Stimulated activated CD4-positive, alpha-beta T cell treated with anti-CD3 and anti-CD28 coated beads, Interleukin-1b, Interleukin-23, amount 100 ng/mL, for 48 hours (primary cell): ENCODE measurements at places on chromosomes 1 and 21.
A peak's percentile ranks its signal among the peaks of the same experiment; 100 is the strongest.

- no peak for DNase-seq
Measured at GRCh38 chr1:84691122-84691783, 992 bp upstream of the SSX2IP start.

- no peak for DNase-seq
Measured at GRCh38 chr1:32746130-32746529, 43.6 kb upstream of the SYNC start.

- no peak for DNase-seq
Measured at GRCh38 chr1:217715681-217716080, 84.5 kb downstream of the SPATA17 start.

DNA sequence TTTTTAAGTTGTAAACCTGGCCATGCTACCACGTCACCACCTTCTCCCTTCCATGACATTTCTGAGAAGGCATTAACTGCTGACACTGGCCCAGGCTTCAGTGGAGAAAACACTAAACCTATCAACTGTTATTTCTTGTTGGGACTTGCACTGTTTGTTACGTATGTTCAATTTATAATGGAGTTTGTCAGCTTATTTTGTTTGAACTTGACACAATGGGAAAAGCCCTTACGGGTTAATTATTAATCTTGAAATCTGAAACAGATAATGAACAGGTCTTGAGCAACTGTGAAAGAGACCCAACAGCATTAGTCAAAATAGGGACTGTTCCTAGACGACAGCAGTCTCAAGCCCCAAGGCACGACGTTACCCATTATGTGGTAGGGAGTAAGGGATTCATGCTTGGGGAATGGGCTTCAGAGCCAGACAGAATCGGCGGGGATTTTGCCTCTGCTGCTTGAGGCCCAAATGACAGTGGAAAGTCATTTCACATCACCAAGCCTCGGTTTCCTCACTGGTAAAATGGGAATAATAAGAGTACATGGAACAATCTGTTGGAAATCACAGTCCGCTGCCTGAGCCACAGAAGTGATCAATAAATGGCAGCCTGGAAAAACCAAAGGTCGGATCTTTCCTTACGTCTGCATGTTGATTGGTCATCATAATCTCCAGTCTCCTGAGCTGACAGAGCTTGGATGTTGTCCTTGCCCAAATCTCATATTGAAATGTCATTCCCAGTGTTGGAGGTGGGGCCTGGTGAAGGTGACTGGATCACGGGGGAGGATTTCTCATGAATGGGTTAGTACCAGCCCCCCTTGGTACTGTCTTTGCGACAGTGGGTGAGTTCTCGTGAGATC, 44.5 kb downstream of the TIAM1 start:
- DNase-seq: no peak

- no peak for DNase-seq
Measured at GRCh38 chr1:162003061-162003829, 20.4 kb downstream of the OLFML2B start.

DNA sequence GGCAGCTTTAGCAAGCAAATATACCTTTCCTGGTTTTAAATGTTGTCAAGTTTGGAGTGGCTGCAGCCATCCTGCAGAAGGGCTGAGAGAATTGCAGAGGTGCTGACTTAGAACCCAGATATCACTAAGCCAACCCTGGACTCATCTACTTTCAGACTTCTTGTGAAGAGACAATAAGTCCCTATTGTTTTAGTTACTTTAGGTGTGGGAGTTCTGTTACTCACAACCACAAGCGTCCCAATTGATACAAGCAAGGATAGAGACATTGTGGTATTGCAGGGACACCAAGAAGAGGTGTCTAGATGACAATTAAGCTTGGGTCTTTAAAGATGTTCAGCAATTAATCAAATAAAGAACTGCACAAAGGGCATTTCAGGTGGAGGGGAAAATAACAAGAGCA, 8.8 kb upstream of the ETV3 start:
- DNase-seq: no peak

- DNase-seq: no peak
Measured at GRCh38 chr1:40750451-40750908, 33.1 kb upstream of the KCNQ4 start.

DNA sequence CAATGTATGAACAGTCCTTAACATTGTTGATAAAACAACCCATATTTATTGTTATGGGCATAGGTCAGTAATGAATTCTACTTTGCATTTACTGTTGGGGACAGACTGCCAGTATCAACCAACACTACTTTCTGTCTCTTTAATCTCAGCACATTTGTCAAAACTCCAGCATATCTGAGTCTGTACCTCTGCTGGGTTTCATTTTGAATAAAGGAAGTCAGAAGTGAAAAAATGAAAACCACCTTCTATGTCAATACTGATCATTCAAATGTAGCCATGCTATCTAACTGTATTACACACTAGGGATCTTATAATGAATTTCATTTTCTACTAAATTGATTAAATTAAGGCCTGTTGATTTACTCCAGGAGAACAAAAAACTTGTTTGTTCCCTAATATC, 24.2 kb upstream of the CXADR start:
- DNase-seq: no peak

DNA sequence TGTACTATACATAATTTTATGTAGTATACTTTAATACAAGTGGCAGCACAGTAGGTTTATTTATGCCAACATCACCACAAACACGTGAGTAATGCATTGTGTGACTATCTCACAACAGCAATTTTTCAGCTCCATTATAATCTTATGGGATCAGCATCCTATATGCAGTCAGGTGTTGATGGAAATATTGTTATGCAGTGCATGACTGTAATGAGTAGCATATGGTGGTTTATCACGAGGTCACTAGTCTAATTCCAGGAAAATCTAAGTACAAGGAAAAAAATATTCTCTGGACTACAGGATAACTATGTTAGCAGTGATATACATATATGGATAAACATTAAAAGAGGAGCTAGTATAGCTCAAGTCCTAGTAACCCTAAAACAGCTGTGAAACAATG, 69.0 kb downstream of the ATP1B1 start:
- DNase-seq: no peak

GRCh38 chr21:31554511-31555022, 104.9 kb upstream of the SOD1 start:
- DNase-seq: peak; percentile 32

- DNase-seq: no peak
Measured at GRCh38 chr1:201346987-201347386, 30.5 kb downstream of the TNNT2 start.

DNA sequence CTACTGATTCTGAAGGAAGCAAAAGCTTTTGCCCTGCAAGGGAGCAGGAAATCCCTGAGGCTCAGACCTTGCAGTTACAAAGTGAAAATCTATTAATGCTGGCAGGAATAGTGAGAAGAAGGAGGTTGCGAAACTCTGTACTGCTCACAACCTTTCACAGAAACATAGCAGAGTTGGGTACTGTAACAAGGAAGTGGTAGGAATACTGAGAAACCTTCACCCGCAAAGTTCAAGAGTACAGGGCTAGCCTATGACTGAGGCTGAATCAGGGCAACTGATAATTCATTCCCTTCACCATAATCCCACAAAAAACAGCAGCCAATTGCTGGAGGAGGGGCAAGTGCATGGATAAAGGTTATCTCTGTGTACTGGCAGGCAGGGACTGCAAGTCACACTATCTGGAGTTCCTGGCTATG, 23.9 kb upstream of the KCTD3 start:
- DNase-seq: no peak

DNA sequence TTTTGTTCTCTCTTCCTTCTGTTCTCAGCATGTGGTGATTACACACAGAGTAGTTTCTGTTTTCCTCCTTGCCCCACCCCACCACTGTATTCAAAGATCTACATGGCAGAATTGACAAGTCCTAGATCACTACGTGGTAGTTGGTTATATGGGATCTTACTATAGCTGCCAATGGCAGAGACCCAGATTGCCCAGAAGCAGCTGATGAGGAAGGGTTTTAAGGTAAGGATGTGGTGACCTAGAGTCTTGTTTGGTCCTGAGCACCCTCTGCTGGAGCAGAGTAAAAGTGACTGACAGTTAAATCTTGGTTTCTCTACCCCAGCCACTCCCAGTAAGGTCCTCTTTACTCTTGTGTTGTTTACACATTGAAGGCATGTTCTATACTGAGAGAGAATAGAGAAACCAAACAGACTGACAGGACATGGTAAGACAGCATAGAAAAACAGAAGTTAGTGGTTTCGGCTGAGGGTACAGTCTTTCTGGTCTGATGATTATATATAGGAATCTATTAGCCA, 22.8 kb upstream of the STRIP1 start:
- DNase-seq: no peak

DNA sequence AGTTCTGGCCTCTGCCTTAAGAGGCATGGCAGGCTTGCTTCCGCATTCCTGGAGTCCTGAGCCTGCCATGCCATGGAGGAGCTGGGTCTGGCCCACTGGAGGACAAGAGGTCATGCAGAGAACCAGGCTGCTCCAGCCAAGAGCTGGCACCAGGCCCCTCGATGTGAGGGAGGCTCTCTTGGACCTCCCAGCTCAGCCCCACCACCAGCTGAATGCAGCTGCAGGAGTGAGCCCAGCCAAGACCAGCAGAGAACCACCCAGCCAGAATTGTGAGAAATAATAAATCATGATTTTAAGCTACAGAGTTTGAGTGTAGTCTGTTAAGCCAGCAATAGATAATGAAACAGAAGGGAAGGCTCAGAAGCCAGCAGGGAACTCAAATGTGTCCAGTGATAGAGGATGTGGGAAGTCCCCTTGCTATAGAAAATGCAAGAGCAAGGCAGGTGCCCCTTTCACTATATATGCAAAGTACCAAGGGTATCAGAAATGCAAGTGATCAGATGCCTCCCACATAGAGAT, 118.4 kb downstream of the HIVEP3 start:
- DNase-seq: no peak

DNA sequence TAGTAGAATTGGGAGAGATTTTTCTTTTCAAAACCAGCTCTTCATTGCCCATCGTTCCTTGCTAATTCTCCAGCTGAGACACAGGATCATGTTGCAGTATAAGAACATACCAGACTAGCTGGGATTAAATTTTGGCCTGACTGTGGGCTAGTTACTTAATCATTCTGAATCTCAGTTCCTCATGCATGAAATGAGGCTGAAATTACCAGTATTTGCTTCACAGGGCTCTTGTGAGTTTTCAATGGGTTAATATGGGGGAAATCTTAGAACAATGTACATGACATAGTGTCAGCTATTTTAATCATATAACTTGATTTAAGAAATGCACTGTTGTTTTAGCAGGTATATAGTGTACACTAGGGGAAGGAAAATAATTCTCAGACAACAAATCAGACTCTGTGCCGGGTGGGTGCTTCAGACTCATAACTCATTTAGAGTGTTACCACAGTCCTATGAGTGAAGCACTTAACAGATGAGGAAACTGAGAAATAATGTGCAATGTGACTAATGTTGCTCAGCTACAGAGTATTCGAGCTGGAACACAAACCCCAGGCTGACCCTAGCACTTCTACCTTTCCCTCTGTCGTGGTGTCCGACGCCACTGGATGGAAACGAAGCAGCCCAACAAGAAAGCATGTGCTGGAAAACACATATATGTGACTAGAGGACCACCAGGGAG, 137.6 kb upstream of the SGIP1 start:
- DNase-seq: peak; percentile 29

- DNase-seq: no peak
Measured at GRCh38 chr1:51264451-51264850, 28.4 kb downstream of the RNF11 start.

GRCh38 chr1:210457568-210457967, 128.9 kb downstream of the HHAT start:
- DNase-seq: no peak

- DNase-seq: no peak
Measured at GRCh38 chr1:243393096-243393495, 137.3 kb downstream of the SDCCAG8 start.

DNA sequence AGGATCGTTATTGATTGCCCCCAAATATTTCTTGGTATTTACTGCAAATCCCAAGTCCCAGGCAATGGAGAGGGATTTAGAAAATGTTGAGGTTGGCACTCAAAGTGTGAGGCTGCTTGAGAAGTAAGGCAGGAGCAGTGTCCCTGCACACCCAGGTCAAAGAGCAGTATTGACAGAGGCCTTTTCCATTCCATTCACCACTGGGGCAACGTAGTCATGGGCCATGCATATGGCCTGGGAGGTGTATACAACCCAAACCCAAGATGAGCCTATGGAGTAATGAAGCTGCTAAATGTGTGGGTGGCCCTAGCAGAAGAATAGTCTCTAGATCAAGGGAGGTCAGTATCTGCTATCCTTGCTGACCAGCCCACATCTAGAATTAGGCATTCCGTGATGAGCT, 245.6 kb downstream of the FOXD2 start:
- DNase-seq: no peak
